ENCODE measurements at places on chromosomes 7 and 10.

DNA sequence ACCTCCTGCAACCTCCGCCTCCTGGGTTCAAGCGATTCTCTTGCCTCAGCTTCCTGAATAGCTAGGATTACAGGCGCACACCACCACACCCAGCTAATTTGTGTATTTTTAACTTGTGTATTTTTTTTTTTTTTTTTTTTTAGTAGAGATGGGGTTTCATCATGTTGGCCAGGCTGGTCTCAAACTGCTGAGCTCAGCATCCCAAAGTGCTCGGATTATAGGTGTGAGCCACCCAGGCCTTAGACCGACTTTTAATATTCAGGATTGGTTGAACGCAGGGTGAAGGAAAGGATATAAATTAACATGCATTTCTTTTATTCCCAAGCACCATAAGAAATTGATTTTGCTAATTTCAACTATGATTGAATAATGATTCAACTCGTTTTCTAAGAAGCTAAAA is 798.6 kb downstream of the GATA3 start:
- no peak for DNase-seq

GRCh38 chr7:151008143-151008510 is 16.2 kb downstream of the ATG9B start:
- DNase-seq, result no peak

DNA sequence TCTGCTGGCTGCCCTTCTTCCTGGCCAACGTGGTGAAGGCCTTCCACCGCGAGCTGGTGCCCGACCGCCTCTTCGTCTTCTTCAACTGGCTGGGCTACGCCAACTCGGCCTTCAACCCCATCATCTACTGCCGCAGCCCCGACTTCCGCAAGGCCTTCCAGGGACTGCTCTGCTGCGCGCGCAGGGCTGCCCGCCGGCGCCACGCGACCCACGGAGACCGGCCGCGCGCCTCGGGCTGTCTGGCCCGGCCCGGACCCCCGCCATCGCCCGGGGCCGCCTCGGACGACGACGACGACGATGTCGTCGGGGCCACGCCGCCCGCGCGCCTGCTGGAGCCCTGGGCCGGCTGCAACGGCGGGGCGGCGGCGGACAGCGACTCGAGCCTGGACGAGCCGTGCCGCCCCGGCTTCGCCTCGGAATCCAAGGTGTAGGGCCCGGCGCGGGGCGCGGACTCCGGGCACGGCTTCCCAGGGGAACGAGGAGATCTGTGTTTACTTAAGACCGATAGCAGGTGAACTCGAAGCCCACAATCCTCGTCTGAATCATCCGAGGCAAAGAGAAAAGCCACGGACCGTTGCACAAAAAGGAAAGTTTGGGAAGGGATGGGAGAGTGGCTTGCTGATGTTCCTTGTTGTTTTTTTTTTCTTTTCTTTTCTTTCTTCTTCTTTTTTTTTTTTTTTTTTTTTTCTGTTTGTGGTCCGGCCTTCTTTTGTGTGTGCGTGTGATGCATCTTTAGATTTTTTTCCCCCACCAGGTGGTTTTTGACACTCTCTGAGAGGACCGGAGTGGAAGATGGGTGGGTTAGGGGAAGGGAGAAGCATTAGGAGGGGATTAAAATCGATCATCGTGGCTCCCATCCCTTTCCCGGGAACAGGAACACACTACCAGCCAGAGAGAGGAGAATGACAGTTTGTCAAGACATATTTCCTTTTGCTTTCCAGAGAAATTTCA is 1.7 kb downstream of the ADRB1 start:
- no peak for DNase-seq

GRCh38 chr7:49327155-49327554 is 402.8 kb downstream of the CDC14C start:
- DNase-seq, result no peak

- DNase-seq, result no peak
These were observed 441.3 kb downstream of the PLXNA4 start for GRCh38 chr7:132134814-132135445.

DNA sequence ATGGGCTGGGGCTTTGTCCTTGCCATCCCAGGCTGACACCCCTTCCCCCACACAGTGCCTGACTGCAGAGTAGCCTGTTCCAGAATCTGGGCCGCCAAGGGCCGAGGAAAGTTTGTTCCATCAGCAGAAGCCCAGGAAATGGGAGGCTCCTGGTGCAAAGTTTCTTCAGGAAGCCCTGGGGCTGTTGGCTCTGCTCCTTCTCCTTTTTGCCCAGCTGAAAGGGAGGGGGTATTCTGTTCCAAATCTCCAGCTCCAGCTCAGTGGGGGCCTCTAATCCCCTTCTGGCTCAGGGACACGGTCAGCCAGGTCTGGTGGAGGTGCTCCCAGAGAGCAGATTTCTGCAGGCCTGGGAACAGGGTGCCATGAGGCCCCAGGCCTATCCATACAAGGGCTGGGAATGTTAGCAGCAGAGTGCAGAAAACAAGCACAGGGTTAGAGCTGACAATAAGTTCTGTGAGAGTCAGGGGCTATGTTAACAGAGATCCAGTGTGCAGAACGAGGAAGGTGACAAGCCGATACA is 399.5 kb downstream of the RPS24 start:
- no peak for DNase-seq

GRCh38 chr7:157834501-157835163 is 497.8 kb downstream of the DNAJB6 start:
- DNase-seq, result no peak

DNA sequence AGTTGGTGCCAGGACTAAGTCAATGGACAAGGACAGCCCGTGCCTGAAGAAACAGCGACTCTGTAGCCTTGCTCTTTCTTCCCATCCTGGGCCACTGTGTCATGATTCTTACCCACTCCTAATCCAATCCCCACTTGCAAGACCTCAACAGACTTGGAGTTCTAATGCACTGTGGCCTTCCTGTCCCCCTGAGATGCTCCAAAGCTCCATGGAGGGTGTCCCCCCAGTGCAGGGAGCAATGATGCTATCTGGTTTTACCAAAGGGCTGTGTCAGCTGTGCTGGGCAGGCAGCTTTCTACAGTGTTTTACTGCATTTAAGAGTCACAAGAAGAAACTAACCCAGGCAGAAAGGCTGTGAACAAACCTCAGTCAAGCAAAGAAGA is 108.1 kb downstream of the PRKAG2 start:
- DNase-seq, result no peak
